Retina (tissue), 1 donor: ENCODE measurements at places on chromosomes 2 and 18.

DNA sequence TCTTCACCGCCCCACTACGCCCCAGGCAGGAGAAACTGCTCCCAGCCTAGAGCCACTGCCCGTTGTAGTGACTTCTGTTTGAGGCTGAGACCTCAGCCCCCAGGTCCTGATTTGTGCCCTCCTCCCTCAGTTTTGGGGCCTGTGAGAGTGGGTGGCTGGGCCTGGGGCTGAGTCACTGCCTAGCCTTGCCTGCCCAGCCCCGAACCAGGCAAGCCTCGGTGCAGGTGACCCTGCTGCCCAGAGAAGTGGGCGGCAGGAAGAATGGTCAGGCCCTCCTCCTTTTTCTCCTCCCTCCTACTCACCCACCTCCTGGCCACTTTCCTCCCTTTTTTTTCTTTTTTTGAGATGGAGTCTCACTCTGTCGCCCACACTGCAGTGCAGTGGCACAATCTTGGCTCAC is 66.6 kb downstream of the ZFP36L2 start:
- no peak for DNase-seq

DNA sequence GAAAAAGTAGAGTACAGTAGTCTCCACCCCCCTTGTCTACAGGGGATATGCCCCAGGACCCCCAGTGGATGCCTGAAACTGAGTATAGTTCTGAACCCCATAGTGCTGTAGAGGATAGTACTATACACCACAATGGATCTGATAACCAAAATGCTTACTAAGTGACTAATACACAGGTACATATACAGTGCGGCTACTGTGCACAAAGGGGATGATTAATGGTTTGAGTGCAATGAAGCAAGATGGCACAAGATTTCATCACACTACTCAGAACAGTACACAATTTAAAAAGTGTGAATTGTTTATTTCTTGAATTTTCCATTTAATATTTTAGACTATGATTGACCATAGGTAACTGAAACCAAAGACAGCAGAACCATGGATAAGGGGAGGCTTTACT is 446.9 kb upstream of the NRP2 start:
- no peak for DNase-seq

DNA sequence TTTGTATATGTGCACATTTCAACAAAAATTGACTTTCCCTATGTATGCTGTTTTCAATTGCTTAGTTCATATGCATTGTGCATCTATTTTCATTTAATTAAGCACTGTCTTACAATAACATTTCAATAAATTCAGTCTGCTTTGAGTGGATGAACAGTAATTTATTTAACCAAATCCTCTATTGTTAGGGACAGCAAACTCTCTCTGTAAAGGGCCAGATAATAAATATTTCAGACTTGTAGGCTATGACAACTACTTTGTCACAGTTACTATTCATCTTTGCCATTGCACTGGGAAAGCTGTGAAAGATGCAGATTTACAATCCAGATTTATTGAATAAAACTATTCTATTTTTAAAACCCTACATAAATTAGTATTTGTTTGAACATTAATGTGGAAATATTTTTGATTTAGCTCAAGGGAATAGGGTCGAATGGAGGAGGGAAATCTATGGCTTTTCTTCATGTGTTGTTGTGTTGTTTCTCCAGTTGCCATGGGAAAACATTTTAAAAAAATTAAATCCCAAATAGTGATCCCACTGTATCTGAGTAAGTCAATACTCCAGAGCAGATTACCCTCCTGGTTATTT is 14.2 kb upstream of the RAB27B start:
- no peak for DNase-seq

- no peak for DNase-seq
Observed at GRCh38 chr18:34120294-34120693, 104.4 kb downstream of the NOL4 start.

GRCh38 chr2:97870396-97870843 is 125.3 kb downstream of the TMEM131 start:
- DNase-seq = no peak

GRCh38 chr2:189022492-189022891 is 48.3 kb downstream of the COL3A1 start:
- no peak for DNase-seq

DNA sequence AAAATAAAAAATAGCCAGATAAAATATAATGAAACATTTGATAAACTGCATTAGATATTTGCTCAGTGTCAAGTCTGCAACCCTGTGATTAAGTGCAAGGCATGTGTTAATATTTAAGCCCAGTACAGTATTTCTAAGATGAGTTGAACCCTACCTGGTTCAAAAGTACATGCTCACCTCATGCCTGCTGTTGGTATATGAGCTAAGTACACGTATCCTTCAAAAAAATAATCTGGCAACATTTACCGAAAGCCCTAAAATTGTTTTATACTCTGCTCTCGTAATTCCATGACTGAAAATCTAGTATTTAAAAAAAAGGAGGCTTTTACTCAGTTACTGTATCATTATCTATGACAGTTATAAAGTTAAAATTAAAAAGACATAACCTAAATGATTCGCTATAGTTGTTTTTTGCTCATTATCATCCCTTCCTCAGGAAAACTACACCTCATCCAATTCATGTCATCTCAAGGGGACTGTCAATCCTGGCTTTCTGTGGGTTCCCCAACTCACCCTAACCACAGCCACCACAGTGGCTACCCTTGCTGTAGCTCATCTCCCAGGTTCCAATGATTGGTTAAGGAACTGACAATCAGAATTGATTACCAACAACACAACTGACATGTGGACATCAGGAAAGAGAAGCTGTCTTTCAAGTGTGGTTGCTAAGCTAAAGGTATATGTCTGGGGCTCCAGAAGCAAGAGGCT is 10.6 kb downstream of the TLK1 start:
- DNase-seq = no peak

- no peak for DNase-seq
Observed at GRCh38 chr2:234189230-234189629, 138.7 kb downstream of the SPP2 start.

DNA sequence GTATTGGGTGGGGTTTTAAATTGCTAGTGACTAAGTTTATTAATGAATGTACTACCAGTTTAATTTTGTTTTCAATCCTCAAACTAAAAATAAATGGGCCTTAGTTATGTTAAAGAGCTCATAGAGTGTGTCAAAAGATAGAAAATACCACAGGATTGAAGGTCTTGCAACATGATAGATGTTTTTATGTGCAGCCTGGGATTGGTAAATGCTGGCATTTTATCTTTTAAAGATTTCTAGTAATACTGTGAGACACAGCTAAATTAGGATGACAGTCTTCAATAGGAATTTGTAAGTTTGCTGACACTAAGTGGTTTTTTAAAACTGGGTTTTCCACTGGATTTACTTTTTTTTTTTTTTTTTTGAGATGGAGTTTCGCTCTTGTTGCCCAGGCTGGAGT is 122.3 kb downstream of the HAUS1 start:
- DNase-seq = no peak

DNA sequence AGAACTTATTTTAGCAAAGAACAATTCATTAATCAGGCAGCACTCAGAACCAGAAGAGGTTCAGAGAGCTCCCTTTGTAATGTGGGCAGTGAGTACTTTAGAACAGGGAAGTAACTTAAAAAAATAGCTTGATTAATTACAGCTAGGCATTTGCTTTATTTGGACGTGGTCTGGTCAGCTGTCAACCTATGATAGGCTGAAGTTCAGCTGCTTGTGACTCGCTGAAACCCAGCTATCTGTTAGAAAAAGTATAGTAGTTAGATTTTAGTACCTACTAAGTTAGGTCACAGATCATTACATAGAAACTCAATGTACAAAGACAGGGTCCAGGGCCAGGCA is 40.0 kb downstream of the PKDCC start:
- no peak for DNase-seq

GRCh38 chr2:150097901-150098531 is 389.5 kb downstream of the RND3 start:
- no peak for DNase-seq
